Uterus (tissue), 4 donors: ENCODE measurements at places on chromosomes 11 and 22. TPM values are rescaled to one million over a fixed set of nuclear protein-coding genes. Genes with fewer than 3 reads are reported as not detected.

EHBP1L1 gene
- total RNA-seq, result 74.5 TPM

DNA sequence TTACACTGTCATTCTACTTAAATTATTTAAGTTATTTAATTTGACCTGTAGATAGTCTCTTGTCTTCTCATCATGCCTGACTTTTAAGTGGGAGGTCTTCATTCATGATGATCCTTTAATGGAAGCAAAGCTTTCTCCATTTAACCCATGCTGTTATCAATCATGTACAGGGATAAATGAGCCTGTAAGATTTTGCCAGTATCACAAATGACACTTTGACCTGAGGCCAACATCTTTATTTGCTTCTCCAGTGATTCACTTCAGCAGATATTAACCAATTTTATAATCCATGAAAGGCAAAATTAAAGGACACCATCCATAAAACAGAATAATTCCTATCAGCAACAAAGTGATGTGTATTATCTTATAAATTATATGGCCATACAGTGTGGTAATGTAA, 7.7 kb downstream of the CCDC73 start:
- no peak for DNase-seq

DNA sequence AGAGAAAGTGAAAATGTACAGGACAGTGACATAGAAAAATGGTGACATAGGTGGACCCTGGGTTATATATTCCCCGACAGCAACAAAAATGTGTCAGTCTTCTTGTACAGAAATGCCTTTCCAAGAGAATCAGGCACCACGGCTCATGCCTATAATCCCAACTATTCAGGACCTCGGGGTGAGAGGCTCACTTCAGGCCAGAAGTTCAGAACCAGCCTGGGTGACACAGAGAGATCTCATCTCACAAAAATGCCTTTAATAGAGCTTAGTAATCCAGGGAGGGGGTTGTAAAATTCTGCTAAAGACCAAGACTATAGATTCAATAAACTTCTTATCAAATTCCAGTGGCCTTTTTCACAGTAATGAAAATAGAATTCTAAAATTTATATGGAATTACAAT, 10.7 kb downstream of the ZNF195 start:
- no peak for DNase-seq

DNA sequence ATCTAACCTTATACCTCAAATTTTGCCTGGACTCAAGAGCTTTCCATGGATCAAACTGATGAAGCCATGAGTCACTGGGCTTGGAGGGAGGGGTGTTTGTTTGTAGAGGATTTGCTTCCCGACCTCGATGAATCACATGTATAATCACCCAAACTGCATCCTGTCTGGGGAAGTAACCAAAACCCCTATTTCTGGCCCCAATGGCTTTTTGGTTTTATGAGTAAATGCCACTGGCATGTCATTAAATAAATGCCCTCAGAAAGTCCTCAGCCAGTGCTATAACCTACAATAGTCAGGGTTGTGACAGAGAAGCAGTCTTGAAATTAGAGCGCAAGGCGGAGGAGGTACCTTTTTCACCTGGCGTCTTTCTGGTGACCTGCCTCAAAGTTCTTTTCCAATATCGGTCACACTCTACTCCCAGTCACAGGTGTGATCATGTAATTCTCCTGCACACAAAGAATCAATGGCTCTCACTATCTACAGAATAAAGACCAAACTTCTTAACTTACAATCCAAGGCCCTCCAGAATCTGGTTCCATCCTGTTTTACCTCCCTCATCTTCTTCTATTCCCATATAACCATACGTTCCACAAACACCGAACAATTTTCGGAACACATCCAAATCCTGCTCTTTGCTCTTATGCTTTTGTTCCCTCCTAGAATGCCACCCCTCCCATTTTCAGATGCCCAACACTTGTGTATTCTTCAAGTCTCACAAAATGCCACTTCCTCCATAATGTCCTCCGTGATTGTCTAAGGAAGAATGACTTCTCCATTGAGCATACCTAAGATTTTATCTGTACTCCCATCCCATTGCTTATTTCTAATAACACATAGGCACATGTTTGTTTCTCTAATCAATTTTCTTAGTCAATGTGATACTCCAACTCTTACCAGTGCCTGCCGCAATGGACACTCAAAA, 81.3 kb upstream of the BLID start:
- peak; percentile 44 for DNase-seq

DNA sequence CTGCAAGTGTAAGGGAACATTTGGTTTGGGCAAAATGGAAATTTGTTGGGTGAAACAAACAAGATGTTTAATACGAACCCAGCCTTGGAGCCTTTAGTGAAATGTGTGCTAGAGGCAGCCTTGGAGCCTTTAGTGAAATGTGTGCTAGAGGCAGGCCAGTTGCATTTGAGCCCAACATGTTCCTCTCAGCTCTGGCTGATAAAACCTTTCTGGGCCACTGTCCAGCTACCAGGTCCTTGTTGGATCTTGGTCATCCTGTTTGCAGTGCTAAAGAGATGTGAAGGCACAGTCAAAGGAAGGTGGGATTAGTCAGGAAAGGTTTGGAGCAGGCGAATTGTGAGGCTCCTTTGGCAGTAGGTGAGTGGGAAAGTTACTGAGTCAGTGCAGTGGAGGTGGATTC, 48.9 kb downstream of the CEP164 start:
- DNase-seq, result no peak
